Cortex of kidney (tissue), 1 donor: ENCODE measurements at places on chromosomes 4 and X.

GRCh38 chr4:6253111-6253510 is 16.5 kb upstream of the WFS1 start:
- no peak for DNase-seq

DNA sequence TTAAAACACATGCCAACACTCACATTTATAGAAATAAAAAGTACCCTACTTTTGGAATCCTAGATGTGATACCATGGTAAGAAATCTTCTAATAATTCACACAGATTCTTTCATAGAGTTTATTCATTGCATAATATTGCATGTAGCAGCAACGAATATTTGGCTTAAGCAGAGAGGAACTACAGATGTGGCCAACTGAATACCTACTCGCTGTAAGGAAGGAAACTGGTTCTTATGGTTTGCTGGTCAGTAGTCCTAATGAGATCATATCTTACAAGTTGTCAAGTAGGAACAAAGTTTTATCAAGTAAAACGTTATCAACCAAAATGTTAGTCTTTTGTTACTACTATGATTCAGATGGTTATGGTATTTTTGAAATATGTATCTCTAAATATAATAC is 996.1 kb downstream of the PDHA2 start:
- DNase-seq, result no peak

- DNase-seq, result no peak
Observed at GRCh38 chr4:68369142-68369805, 19.4 kb upstream of the YTHDC1 start.

- DNase-seq, result no peak
Observed at GRCh38 chr4:33974270-33974669, 2270.0 kb downstream of the ARAP2 start.

DNA sequence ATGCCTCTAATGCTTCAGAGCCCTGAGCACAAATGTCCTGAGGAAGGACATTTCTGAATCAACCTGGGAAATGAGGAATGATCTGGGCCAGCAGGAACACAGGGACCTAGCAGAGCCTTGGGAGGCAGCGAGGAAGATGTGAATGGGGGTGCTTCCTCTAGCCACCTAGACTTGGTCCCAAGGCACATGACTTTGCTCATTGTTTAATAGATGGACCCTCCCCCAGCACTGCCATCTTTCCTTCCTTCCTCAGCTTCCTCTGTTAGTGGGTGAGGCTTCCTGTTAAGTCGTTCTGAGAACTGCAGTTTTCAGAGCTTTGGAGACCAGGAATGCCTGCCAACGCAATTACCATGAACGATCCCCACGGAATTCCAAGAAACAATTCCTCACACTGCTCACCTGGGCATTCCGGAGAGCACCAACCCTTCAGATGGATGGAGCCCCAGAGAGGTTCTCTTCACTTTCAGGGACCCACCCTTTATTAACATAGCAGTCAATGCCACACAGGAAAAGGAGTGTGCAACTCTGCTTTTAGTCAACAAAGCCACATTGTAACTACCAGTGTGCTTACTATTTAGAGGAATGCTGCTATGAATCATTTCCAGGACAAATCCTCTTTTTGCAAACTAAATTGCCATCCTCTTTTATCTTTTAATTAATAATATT is 48.5 kb upstream of the STIM2 start:
- no peak for DNase-seq

DNA sequence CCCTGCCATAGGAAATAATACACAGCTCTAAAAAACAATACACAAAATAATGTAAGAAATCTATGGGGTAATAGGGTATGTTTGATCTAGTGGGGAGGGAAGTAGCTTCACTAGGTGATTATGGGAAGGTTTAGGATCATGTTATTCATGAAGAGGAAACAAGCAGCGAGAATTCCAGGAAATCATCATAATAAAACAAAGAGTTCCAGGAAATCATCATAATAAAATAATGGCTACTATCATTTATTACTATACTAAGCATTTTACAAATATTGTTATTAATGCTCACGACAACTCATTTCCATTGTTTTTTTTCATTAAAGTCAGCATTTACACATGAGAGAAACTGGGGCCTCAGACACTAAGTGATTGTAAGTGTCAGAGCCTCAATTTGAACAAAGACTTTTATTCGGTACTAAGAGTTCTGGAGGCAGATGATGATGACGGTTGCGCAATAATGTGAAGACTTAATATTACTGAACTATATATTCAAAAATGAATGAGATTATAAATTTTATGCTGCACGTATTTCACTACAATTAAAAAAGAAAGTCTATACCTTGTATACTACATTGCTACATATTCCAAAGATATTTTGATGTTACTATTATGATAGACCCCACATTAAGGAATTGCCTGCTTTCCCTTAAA is 12.2 kb upstream of the CXCL8 start:
- DNase-seq, result no peak

DNA sequence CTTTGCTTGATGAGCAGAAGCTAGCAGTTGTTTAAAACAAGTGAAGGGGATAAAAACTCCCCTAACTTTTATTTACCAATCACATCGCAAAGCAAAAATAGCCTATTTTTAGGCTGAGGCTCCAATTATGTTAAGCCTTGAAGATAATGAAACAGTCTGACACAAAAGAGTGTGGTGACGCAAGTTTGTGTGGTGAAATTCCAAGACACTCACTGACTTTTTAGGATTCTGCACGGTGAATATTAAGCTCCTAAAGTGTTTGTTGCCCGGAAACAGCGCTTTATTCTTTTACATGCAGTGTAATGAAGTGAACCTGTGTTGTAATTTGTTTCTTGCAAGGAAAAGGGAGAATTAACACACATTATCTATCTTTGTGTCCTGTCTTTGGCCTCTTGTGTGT is 74.8 kb downstream of the POLA1 start:
- no peak for DNase-seq

DNA sequence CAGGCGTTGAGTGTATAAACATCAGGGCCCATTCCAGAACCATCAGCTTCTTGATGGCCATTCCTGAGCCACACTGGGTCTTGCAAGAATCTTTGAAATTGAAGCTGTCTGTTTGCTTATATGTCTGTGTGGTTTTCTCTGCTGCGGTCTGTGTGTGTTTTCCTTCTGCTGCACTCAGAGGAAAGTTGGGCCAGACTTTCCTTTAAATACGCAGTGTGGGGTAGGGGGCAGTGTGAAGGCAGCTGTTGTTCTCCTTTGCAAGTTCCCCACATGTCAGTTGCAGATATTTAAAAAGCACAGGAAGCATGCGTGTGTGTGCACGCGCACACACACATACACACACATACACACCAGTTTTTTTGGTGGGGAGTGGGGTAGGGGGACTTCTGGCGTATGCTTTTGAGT is 32.1 kb downstream of the CCKAR start:
- no peak for DNase-seq

GRCh38 chrX:7586126-7586525 is 256.8 kb upstream of the VCX start:
- DNase-seq, result no peak

DNA sequence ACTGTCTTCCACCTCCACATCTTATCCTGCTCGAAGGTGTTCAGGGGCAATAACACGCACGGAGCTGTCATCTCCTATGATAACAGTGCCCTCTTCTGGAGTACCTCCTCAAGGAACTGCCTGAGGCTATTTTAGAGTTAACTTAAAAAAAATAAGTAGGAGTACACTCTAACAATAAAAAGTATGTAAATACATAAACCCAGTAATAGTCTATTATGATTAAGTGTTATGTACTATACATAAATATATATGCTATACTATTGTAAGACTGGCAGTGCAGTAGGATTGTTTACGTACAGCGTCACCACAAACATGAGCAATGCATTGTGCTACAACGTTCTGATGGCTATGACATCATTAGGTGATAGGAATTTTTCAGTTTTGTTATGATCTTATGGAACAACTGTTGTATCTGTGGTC is 34.5 kb upstream of the TLR2 start:
- no peak for DNase-seq

GRCh38 chrX:118346258-118347094 is 570 bp downstream of the WDR44 start:
- no peak for DNase-seq

GRCh38 chr4:81740487-81740886 is 268.8 kb upstream of the RASGEF1B start:
- DNase-seq, result no peak

DNA sequence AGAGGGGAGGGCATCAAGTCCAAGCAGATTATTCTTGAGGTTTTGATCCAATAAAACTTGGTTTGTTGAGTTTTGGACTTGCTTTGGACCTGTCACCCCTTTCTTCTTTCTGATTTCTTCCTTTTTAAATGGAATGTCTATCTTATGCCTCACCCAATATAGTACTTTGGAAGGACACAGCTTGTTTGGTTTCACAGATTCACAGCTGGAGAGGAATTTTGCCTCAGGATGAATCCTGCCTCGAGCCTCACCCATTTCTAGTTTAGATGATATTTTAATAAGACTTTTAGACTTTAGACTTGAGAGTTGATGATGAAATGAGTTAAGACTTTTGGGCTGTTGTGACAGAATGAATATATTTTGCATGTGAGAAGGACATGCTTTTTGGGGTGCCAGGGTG is 136.9 kb upstream of the PDE5A start:
- DNase-seq, result no peak

- DNase-seq, result no peak
Observed at GRCh38 chrX:103398421-103398864, 22.1 kb downstream of the BEX3 start.

DNA sequence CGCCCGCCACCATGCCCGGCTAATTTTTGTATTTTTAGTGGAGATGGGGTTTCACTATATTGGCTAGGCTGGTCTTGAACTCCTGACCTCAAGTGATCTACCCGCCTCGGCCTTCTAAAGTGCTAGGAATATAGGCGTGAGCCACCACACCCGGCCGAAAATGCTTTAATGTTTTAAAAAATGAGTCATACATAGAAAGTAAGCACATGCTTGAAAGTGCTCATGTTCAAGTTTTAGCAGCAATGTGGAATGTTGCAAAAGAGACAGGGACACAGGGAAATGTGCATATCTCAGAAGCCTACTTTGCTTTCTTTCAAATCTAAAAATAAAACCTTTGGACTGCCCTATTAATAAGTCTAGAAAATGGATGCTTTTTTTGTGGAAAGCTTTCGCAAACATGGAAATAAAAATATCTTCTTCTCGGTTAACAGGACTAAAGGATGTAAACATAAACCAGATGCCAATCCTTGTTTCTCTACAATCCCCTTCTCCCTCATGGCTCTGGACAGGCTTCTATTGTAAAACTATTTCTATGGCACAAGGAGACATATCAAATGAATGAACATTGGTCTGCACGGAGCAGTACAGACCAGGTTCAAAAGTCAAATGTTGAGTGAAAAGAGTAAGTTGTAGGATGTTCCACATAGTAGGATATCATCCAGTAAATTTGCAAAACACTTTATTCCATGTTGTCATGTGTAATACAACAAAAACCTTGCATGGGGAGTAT is 15.0 kb downstream of the MECP2 start:
- no peak for DNase-seq

GRCh38 chr4:36551697-36552214 is 270.3 kb downstream of the DTHD1 start:
- no peak for DNase-seq

DNA sequence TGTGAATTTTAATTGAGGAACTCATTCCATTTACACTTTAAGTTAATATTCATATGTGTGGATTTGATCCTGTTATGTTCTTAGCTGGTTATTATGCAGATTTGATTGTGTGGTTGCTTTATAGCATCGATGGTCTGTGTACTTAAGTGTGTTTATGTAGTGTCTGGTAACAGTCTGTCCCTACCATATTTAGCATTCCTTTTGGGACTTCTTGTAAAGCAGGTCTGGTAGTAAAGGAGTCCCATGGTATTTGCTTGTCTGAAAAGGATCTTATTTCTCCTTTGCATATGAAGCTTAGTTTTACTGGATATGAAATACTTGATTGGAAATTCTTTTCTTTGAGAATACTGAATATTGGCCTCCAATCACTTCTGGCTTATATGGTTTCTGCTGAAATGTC is 76.6 kb downstream of the KLF8 start:
- no peak for DNase-seq

DNA sequence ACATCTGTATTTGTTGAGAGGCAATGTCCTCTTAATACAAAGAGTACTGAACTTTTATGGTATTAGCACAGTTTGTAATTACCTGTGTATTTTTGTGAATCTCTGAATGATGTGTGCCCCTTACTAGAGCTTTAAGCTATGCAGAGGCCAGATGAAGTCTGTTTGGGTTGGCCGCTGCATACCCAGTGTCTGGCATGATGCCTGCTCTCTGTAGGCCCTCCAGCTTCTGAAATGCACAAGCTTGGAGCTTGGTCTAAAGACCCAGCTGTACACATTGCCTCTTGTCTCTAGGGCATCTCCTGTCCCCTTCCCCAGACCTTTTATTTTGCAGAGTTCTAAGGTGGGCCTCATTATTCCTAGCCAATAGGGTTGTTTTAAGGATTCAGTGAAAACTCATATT is 68.6 kb downstream of the CDS1 start:
- DNase-seq, result no peak

- DNase-seq, result no peak
Observed at GRCh38 chr4:187380181-187380581, 615.4 kb upstream of the ZFP42 start.

- DNase-seq, result no peak
Observed at GRCh38 chrX:151970661-151971060, 3.8 kb downstream of the GABRE start.

GRCh38 chrX:112849016-112849415 is 8.4 kb upstream of the AMOT start:
- no peak for DNase-seq

GRCh38 chr4:3397128-3397527 is 44.6 kb upstream of the HGFAC start:
- DNase-seq, result no peak

- DNase-seq, result no peak
Observed at GRCh38 chrX:106802063-106802387, 448 bp upstream of the TBC1D8B start.

GRCh38 chrX:102627640-102628039 is 23.6 kb upstream of the GPRASP1 start:
- DNase-seq, result no peak

GRCh38 chr4:15414551-15415091 is 13.2 kb upstream of the C1QTNF7 start:
- DNase-seq, result no peak

GRCh38 chr4:7963691-7964090 is 24.0 kb upstream of the AFAP1 start:
- DNase-seq, result no peak

DNA sequence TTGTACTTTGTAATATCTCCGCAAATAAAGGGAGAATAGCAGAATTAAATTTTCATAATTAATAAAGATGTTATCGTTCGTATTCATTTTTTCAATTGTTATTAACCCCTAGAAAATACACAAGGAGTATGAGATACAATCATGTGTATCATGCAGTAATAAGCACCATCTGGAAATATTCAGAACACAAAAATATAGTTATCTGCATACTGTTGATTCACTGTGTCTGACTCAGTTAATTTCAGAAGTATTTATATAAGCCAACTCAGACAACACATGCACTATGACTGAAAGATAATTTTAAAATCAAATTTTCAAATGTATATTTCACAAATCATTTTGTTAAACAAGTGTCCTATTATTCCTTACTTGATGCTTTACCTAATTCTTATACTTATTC is 1954.8 kb downstream of the ARAP2 start:
- no peak for DNase-seq
